HEK293T (cell line): ENCODE measurements at places on chromosomes 6 and 20.

GRCh38 chr6:13872681-13873080 is 52.1 kb upstream of the RNF182 start:
- no peak for DNase-seq

- DNase-seq, result no peak
Measured at GRCh38 chr6:132865364-132865763, 51.0 kb downstream of the RPS12 start.

DNA sequence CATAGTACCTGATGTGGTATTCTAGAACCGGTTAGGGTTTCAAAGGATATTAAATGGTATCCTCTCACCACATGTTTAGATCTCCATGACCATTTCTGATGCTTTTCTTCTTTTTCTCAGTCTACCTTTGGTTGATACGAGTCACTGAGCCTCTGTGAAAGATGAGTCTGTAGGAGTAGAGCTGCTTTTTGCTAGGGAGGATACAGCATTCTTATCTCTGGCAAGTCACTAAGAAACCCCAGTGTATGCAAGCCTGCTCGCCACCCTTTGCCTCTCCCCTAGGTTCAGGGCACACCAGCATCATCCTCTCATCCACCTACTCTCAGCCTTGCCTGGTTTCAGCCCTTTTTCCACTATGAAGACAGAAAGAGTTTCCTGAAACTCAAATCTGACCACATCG is 89.9 kb downstream of the MTFR2 start:
- no peak for DNase-seq

DNA sequence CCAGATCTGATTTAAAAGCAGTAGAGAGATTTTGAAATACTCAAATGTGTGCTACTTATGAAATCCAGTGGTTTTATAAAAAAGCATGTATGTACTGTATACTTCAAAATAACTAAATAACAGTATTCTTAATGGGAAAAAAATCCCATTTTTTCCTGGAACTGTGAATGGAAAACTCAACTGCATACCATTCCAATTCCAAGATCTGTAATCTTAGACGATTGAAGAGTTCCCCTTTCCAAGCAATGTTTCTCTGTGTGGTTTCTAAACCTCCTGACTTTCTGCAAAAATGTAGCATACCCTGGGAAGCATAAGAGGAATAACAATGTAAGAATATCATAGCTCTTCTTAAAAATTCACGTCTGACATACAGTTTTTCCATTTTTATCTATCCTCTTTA is 40.3 kb upstream of the HIVEP2 start:
- no peak for DNase-seq

DNA sequence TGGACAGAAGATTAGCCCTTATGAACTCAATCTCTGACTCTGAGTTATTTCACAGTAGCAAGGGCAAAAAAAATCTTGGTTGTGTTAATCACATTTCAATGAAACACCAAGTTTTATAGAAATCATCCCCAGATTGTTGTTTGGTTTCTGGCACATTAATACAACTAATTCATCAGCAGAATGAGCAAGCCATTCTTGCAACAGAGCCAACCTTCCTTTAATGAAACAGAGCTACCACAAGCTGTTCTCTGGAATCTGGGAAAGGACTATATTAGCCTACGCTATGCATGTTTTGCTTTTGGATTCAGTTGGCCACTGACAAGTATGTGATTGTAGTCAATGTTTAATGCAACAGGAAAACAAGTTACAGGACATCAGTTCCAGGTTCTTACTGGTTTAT is 13.8 kb upstream of the POPDC3 start:
- DNase-seq, result no peak

GRCh38 chr20:37350649-37351574 is 5.0 kb downstream of the SRC start:
- no peak for DNase-seq

GRCh38 chr6:34912715-34913464 is 23.8 kb downstream of the ANKS1A start:
- no peak for DNase-seq

- DNase-seq, result no peak
Measured at GRCh38 chr6:40809627-40810026, 222.5 kb upstream of the LRFN2 start.

DNA sequence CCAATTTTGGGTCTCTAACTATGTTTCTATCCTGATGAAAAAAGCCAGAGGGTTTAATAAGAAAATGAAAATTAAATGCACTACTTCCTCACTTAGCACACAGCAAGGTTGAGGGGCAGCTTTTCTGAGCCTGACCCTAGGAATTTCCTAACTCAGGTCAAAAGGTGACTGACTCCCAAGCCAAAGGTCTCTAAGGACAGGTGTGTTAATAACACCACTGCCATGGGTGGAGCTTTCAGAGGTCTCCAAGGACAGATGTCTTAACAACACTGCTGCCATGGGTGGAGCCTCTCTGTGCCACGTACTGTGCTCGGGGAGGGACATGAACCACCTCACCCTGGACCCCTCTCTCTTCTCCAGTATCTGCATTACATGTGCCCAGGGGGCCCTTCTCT is 339.2 kb downstream of the PRKN start:
- DNase-seq, result no peak

GRCh38 chr20:5497556-5497955 is 180.8 kb upstream of the PROKR2 start:
- no peak for DNase-seq

DNA sequence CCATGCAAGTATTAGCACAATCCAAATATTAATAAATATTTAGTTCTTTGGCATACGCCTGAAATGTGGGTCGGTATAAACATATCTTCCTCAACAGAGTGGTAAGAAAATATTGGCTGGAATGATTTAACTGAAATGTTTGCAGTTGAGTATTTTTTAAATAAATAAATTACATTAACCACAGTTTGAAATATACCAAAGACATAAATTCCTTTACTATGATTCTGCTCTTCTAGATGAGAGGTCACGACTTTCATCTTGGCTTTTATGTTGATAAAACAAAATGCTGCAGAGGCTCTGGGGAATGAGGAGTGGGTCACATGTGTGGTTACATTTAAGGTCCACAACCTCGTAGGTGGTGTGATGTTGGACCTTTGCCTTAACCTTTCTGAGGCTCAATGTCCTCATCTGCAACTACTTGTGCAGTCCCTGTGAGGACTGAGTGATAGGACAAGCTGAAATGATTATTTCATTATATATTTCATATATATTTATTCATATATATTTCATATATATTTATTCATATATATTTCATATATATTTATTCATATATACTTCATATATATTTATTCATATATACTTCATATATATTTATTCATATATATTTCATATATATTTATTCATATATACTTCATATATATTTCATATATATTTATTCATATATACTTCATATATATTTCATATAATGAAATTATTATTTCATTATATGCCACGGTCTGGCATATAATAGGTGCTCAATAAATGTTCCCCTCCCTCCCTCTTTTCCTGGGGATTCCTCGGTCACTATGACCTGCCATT is 107.4 kb downstream of the SAMD5 start:
- DNase-seq, result no peak

DNA sequence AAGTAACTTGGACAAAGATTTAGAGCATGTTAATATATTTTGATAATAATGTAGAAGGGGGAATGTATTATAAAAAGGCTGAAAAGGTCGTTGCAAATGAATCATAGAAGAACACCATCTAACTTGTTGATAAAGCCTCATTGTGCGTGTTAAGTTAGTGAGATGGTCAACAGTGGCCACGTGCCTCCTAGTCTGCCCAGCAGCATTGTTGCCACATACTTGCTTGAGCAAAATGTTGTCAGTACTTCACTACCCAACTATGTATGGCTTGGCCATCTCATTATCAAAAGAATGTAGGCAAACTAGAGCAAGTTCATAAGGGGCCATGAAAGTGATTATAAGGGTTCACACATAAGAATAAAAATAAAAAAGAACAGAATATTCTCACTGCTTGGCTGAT is 84.6 kb downstream of the PHACTR1 start:
- DNase-seq, result no peak

DNA sequence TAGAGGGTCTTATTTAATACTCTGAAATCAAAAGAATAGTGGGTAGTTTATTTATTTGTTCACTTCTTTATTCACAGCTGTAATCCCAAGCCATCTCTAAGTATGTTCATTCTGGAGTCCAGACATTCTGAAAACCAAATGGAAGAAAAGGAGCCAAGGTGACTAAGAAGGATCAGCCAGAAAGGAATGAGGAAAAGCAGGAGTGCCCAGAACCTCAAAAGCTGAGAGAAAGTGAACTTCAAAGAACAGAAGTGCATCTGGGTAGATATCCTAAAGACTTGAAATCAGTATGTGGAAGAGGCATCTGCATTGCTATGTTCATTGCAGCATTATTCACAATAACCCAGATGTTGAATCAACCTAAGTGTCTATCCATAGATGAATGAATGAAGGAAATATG is 94.8 kb downstream of the VIP start:
- no peak for DNase-seq

DNA sequence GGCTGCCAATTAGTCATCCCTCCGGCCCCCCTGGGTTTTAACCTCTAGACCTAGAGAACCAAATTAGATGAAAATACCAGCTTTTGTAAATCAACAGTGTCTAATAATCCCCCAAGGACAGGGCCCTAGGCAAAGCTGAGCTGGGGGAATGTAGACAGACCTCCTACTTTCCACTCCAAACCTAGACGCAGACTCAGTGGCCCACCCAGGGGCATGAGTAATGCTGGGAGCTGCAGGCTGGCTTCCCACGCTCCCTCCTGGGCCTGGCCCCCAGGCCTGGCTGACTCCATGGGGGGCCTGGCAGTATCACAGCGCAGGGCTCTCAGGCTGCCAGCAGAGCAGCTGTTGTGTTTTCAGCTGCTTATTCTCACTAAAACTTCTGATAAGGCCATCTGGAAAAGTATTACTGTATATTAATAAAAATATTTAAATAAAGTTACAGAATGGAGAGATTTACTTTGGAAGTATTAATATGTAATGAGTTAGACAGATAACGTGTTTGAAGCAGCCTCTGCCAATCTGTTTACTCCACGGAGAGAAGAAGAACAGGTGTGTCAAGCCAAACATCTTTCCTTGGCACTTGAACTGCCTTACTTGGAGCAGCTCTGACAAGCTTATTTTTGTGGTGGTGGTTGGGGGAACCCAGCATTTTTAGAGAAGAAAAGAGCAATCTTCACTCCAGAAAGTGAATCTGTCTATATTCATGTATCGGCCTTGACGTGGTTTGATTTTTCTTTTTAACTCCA is 144.0 kb upstream of the AGPAT4 start:
- DNase-seq, result peak; percentile 47

DNA sequence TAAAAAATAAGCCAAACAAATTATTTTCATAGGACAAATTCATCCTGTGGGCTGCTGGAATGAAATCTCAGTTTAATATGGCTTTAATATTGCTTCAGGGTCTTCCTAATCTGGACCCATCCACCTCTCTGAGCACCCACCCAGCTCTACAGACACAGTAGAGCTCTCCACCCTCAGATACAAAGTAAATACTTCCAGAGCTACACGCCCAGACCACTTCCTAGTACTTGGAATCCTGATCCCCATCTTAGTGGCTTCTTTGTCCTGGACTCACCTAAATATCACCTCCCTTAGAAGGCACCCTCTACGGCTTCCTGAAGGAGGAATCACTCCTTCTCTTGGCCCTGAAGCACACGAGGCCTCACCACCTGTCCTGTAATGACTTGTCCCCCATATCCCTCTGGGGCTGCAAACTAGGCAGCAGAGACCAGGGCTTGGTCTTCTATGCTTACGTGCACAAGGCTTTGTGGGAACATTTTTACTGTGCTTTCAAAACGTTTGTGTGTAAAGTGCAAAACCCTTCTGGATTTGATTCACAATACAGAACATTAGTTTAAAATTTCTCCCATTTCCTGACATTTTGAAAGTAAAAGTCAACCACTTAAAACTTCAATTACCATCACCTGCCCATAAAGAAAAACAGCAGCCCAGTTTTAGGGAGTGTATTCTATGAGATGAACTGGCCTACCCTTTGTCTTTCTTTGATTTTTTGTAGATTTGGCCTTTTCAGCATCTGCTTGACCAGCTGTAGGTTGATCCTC is 2.4 kb downstream of the CTCFL start:
- DNase-seq, result no peak

DNA sequence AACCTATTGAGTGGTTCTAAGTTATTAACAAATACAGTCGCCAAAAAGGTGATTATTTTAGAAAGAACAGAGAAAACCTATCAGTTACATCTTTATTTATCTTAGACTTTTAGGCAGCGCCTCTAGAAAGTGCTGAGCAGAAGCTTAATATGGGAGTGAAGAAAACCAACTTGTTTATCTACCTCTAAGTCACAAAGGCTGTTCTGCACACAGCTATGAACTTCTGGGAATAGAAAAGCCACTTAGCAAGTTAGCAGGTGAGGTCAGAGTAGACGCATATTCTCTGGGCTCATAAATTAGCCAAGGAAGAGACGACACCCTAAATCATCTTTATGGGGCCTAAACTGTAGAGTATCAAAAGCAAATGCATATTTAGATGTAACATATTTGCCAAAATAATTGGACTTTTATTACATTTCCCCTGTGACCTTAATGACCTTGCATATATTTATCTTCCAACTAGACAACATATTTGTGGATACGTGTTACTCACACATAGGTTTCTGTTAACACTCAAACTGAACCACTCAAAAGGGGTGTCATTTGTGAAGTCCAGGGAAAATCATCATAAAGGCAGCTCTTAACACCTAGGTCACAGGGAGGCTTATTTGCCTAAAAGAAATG is 267.1 kb downstream of the ADGB start:
- no peak for DNase-seq

DNA sequence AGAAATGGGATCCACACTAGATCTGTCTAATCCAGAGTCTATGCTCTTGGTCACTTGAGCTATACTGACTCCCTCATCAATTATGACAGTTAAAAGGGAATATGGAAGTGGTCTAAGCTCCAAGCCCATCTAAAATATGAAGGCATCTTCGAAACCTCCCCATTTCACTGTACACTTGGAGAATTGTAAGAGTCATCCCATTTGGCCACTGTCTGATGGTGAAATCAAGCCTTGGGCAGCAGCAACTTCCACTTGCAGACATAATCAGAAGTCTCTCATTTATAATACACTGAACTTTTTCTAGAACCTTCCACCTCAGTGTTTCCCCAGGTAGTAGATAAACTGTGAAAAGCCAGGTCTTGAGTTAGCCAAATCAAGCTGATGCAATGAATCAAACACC is 26.3 kb upstream of the UBR2 start:
- DNase-seq, result no peak

- DNase-seq, result no peak
Measured at GRCh38 chr6:47230579-47230978, 79.1 kb downstream of the TNFRSF21 start.
